WTC11 (cell line): ENCODE measurements at places on chromosomes 3 and 15. TPM values are rescaled to one million over a fixed set of nuclear protein-coding genes. Genes with fewer than 3 reads are reported as not detected.

- peaks cover 3% of the 10 kb centered on the region; the same call in 1 of the 2 replicates for H3K27me3 ChIP-seq
- DNase-seq: no peak
- H3K27ac ChIP-seq: no peak overlapping the region
- peaks cover under 1% of the 10 kb centered on the region; the same call in 1 of the 2 replicates for H3K36me3 ChIP-seq
- H3K4me1 ChIP-seq: no peaks in the 10 kb centered on the region
- H3K4me3 ChIP-seq: no peak overlapping the region
Measured at GRCh38 chr15:93418566-93418965, 329.6 kb upstream of the RGMA start.

DNA sequence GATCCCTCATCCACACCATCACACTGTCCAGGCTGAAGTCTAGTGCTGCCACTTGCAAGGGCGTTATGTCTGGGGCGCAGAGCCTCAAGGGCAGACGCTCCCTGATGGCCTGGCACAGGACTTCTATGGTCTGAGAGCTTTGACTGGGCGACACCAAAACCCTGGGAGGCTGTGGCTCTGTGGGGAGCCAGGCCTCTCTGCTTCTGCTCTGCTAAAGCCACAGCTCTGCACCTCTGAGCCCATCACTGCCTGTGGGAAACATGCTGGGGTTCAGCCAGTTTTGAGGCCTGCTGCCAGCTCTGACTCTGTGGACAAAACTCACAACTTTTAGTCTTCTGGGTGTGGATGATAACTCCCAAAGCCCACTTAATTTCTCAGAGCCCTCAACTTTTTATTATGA lies 6.3 kb upstream of the LCTL start:
- no peak for DNase-seq
- H3K4me1 ChIP-seq: peaks cover 1% of the 10 kb centered on the region
- H3K4me3 ChIP-seq: no peak overlapping the region
- no peaks in the 10 kb centered on the region for H3K36me3 ChIP-seq
- H3K27ac ChIP-seq: no peak overlapping the region

- H3K36me3 ChIP-seq: peaks cover 6% of the 10 kb centered on the region
- H3K27ac ChIP-seq: no peak overlapping the region
- no peak for DNase-seq
- no peaks in the 10 kb centered on the region for H3K27me3 ChIP-seq
- peaks cover 3% of the 10 kb centered on the region; the same call in 1 of the 2 replicates for H3K4me1 ChIP-seq
- no peak overlapping the region for H3K4me3 ChIP-seq
Measured at GRCh38 chr3:96209699-96210098, 604.7 kb upstream of the EPHA6 start.

- no peaks in the 10 kb centered on the region for H3K36me3 ChIP-seq
- peaks cover 18% of the 10 kb centered on the region for H3K4me1 ChIP-seq
- H3K27me3 ChIP-seq: peaks cover 2% of the 10 kb centered on the region; the same call in 1 of the 2 replicates
- H3K27ac ChIP-seq: no peak overlapping the region
- no peak for DNase-seq
- H3K4me3 ChIP-seq: peak overlapping the region; percentile 90
Measured at GRCh38 chr3:52896151-52896550, 1.2 kb downstream of the STIMATE start.

DNA sequence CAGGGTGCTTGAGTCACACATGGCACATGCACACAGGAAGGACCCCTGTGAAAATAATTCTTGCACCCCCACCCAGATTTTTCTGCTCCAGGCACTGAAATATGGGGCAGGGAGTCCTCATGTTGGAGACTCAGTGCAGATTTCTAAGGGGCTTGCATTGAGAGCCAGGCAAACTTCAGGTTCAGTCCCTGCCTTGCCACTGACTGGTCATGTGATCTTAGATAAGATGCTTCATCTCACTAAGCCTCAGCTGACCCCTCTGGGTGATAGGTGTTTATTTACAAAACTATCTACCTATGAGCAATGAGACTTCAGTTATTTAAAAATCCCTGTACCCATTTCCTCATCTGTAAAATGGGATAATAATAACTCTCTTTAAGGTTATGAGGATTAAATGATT lies 30.1 kb upstream of the C3orf80 start:
- no peak overlapping the region for H3K27ac ChIP-seq
- H3K36me3 ChIP-seq: no peaks in the 10 kb centered on the region
- no peaks in the 10 kb centered on the region for H3K4me1 ChIP-seq
- H3K4me3 ChIP-seq: no peak overlapping the region

DNA sequence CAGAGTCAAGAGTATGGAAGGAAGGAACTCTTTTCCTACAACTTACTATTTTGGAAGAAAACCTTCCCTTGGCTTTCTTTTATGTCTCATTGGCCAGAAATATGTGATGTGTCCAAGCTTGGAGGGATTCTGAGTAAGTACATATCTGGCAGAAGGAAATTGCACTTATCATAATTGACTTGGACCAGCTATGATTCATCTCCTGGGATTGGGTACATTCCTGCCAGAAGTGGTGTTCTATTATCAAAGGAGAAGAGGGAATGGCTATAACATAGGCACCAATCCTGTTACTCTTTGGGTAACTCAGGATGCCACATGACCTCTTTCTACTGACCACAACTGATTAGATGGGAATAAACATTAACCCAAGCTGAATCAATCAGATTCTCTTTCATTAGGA lies 13.5 kb upstream of the DAZL start:
- H3K27me3 ChIP-seq: peaks cover 4% of the 10 kb centered on the region; the same call in 1 of the 2 replicates
- H3K4me3 ChIP-seq: no peak overlapping the region
- H3K36me3 ChIP-seq: peaks cover 46% of the 10 kb centered on the region
- peaks cover 6% of the 10 kb centered on the region for H3K4me1 ChIP-seq
- H3K27ac ChIP-seq: no peak overlapping the region
- DNase-seq: no peak

DNA sequence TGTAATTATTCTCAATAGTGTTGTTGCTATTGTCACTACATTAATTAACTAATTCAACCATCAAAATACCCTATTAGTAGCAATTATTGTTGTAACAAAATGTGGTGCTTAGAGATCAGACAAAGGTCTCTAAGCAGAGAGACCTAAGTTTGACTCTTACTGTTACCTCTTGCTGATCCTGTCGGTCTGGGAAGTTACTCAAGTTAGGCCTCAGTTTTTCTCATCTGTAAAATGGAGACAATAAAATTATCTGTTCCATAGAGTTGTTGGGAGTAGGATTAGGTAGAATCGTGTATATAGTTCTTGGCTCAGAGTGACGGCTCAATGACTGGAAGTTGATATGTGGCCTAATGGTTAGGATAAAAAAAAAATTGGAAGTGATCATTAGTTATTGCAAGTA lies 69.8 kb upstream of the ARL8B start:
- no peak for DNase-seq
- H3K27ac ChIP-seq: no peak overlapping the region
- no peaks in the 10 kb centered on the region for H3K36me3 ChIP-seq
- H3K27me3 ChIP-seq: no peaks in the 10 kb centered on the region; the same call in 1 of the 2 replicates
- no peak overlapping the region for H3K4me3 ChIP-seq

DNA sequence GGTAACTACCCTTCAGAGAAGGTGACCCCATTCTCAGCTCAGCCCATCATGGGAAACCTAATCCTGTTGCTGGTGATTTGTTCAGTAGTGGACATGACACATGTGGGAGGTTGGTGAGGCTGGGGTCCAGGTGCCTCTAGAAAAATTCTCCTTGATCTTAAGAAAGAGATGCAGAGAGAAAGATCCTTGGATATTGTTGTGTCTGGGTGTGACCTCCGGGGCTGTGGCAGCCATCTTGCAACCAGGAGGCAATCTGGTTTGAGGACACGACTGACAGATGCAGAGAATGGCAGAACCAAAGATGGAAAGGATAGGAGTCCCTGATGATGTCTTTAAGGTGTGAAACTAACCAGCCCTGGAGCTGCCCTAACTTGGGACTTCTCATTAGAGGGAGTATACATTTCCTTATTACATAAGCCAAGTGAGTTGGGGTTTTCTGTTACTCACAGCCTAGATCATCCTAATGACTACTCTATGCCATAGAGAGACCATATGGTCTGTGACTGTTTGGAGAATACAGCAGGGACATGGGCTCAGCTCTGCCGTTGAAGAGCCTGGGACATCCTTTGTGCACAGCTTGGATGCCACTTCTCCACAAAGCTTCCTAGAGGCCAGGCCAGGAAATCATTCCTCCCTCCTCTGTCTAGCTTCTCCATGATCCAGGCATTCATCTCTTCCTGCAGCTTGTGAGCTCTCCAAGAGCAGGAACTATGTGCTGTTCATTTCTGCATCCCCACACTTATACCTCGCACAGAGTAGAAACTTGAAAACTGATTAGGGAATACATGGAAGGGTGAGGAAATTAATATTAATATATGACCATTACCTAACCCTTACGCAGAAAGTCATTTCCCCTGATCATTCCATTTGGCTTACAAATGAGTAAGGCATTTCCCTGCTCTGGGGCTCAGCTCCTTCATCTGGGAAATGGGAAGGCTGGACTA lies 45.9 kb downstream of the HRH1 start:
- H3K27ac ChIP-seq: no peak overlapping the region
- H3K4me3 ChIP-seq: no peak overlapping the region
- DNase-seq: no peak
- no peaks in the 10 kb centered on the region for H3K36me3 ChIP-seq
- H3K4me1 ChIP-seq: peaks cover 26% of the 10 kb centered on the region

DNA sequence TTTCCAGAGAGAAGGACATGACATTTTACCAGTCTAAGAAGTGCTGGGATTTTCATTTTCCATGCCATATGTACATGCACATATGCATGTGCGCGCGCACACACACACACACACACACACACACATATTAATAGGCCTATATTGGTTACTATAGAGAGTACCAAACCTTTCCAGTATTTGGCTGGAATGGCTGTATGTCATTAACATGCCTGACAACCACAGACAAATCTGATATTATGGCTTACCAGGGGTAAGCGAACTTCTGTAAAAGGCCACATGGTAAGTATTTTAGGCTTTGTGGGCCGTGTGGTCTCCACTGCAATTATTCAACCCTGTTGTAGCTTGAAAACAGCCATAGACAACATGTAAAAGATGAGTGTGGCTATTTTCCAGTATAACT lies 97.2 kb upstream of the TSPAN3 start:
- no peak overlapping the region for H3K4me3 ChIP-seq
- no peak overlapping the region for H3K27ac ChIP-seq
- H3K36me3 ChIP-seq: no peaks in the 10 kb centered on the region
- H3K27me3 ChIP-seq: no peaks in the 10 kb centered on the region
- peaks cover 27% of the 10 kb centered on the region for H3K4me1 ChIP-seq

- H3K27ac ChIP-seq: peak overlapping the region; percentile 31; the same call in 1 of the 2 replicates
- no peaks in the 10 kb centered on the region for H3K36me3 ChIP-seq
- peak overlapping the region; percentile 56 for H3K4me3 ChIP-seq
Measured at GRCh38 chr3:9727041-9727595, 4.4 kb upstream of the BRPF1 start.

- no peak overlapping the region for H3K27ac ChIP-seq
- H3K27me3 ChIP-seq: no peaks in the 10 kb centered on the region
- H3K36me3 ChIP-seq: peaks cover 73% of the 10 kb centered on the region
- peaks cover 12% of the 10 kb centered on the region for H3K4me1 ChIP-seq
- H3K4me3 ChIP-seq: no peak overlapping the region
Measured at GRCh38 chr15:79315623-79316328, 4.9 kb downstream of the TMED3 start.

DNA sequence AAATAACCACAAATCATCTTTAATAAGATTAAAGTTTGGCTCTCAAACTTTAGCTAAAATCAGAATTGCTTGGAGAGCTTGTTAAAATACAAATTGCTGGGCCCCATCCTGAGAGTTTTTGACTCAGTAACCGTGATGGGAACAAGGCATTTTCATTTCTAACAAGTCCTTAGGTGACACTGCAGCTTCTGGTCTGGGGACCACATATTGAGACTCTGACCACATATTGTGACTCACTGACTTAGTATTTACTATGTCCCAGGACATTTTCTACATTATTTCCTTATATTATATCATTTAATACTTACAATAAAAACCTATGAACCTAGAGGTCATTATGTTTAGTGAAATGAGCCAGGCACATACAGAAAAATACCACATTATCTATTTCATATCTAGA lies 164.5 kb downstream of the ZMAT3 start:
- no peak for DNase-seq
- no peaks in the 10 kb centered on the region for H3K36me3 ChIP-seq
- H3K27ac ChIP-seq: no peak overlapping the region
- H3K4me1 ChIP-seq: no peaks in the 10 kb centered on the region
- no peak overlapping the region for H3K4me3 ChIP-seq

- H3K27ac ChIP-seq: no peak overlapping the region
- peaks cover 28% of the 10 kb centered on the region for H3K4me1 ChIP-seq
- no peak for DNase-seq
- no peaks in the 10 kb centered on the region for H3K27me3 ChIP-seq
- H3K36me3 ChIP-seq: no peaks in the 10 kb centered on the region
Measured at GRCh38 chr3:117628823-117629291, 919.3 kb downstream of the TUSC7 start.

- H3K36me3 ChIP-seq: no peaks in the 10 kb centered on the region
- H3K27me3 ChIP-seq: peaks cover 24% of the 10 kb centered on the region
- no peak overlapping the region for H3K27ac ChIP-seq
- DNase-seq: no peak
Measured at GRCh38 chr3:59451800-59452746, 402.2 kb upstream of the CFAP20DC start.

- DNase-seq: no peak
- no peaks in the 10 kb centered on the region; the same call in 1 of the 2 replicates for H3K27me3 ChIP-seq
- no peak overlapping the region for H3K4me3 ChIP-seq
- no peak overlapping the region for H3K27ac ChIP-seq
- peaks cover 6% of the 10 kb centered on the region; the same call in 1 of the 2 replicates for H3K4me1 ChIP-seq
Measured at GRCh38 chr3:111738790-111739189, 120.3 kb upstream of the PHLDB2 start.

- H3K4me3 ChIP-seq: no peak overlapping the region
- H3K4me1 ChIP-seq: peaks cover 12% of the 10 kb centered on the region
- peaks cover 6% of the 10 kb centered on the region; the same call in 1 of the 2 replicates for H3K36me3 ChIP-seq
- DNase-seq: no peak
- no peak overlapping the region for H3K27ac ChIP-seq
Measured at GRCh38 chr3:97952280-97952679, 20.0 kb downstream of the RIOX2 start.

GRCh38 chr15:40762919-40763800 lies 708 bp upstream of the GCHFR start:
- H3K27me3 ChIP-seq: peaks cover 14% of the 10 kb centered on the region
- H3K27ac ChIP-seq: no peak overlapping the region
- peak; percentile 50 for DNase-seq
- peaks cover 31% of the 10 kb centered on the region for H3K4me1 ChIP-seq
- H3K36me3 ChIP-seq: no peaks in the 10 kb centered on the region
- H3K4me3 ChIP-seq: peak overlapping the region; percentile 81

GRCh38 chr3:104763007-104763406 lies 603.7 kb upstream of the ALCAM start:
- H3K27ac ChIP-seq: no peak overlapping the region
- peaks cover 3% of the 10 kb centered on the region; the same call in 1 of the 2 replicates for H3K4me1 ChIP-seq
- DNase-seq: no peak
- H3K36me3 ChIP-seq: no peaks in the 10 kb centered on the region
- no peak overlapping the region for H3K4me3 ChIP-seq

Gene MOBP
- 0.13 to 0.39 TPM in 2 of 3 replicates, not detected in the other for total RNA-seq

Gene GABRB3
- 168 to 203 TPM (median 172 TPM) in 3 replicates for total RNA-seq

Gene ALCAM
- 24.0 to 30.7 TPM (median 25.0 TPM) in 3 replicates for total RNA-seq

Gene ALDH1A3
- total RNA-seq: 9.9 to 14.0 TPM (median 10.7 TPM) in 3 replicates

Gene EFCC1
- 0.16 to 0.31 TPM (median 0.16 TPM) in 3 replicates for total RNA-seq

Gene RFTN1
- 2.7 to 3.8 TPM (median 3.2 TPM) in 3 replicates for total RNA-seq

Gene SPATA12
- 0.18 to 0.39 TPM (median 0.37 TPM) in 3 replicates for total RNA-seq

Gene INSYN1
- total RNA-seq: 9.0 to 11.9 TPM (median 9.8 TPM) in 3 replicates

Gene PRR20G
- 0.18 TPM in 1 of 3 replicates, not detected in the others for total RNA-seq

Gene NR1I2
- 1.7 to 2.8 TPM (median 2.7 TPM) in 3 replicates for total RNA-seq

Gene LSMEM2
- 0.41 to 0.60 TPM (median 0.57 TPM) in 3 replicates for total RNA-seq
